ENCODE measurements at places on chromosomes 4 and X.

DNA sequence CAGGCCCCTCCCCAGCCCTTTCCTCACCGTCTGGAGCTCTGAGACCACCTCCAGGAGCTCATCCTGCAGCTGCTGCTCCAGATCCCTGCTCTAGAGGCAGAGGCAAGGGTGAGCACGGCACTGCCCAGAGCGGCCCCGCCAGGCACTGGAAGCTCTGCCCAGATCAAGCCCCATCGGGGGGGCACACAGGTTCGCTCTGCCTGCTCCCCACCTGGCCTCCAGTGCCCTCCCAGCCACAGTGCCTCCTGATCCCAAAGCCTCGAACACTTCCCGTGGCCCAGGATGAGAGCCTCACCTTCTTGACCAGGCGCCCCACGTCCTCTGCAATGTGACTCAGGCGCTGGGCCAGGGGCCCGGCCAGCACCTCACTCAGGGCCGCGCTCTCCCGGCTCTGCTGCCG is 5.0 kb downstream of the ARHGAP4 start:
- no peak for DNase-seq

GRCh38 chr4:36303426-36304137 is 22.2 kb downstream of the DTHD1 start:
- DNase-seq: no peak

DNA sequence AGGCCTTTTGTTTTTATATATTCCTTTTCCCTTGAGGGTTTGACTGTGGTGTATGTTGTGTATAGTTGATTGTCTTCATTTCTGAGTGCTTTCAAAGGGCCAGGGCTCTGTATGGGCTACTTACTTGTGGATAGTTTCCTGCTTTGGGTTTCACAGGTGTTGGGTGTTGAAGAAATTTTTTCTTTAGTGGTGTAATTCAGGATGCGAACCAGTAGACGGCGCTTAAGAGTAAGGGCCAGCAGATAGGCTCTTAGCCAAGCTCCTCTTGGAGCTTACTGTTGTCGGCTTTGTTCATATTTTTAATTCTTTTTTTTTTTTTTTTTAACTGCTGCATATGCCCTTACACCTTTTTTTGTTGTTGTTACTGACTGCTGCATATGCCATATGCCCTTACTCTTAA is 276.3 kb upstream of the GALNT7 start:
- no peak for DNase-seq

DNA sequence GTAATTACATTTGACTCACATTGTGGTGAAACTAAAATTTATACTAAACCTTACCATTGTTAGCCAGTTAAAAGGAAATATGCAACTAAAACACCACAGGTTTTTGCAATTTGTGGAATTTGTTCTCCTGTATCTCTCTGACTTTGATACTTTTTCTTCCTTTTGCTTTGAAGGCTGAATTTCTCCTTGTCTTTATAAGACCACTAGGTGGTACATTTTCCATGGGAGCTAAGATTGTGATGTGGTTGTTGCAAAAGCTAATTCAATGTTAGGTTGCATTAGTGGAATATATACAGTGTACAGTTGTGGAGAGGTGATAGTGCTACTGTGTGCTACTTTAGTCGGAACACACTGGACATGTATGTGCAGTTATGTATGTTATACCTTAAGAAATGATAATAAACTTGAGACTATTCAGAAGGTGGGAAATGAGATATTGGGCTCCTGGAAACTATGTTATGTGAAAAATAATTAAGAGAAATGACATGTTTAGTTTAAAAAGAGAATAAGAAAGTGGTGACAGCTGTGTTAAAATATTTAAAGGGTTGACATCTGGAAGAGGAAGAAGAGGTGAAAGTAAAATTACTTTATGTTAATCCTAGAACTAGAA is 70.3 kb downstream of the ARL9 start:
- DNase-seq: peak; percentile 14

DNA sequence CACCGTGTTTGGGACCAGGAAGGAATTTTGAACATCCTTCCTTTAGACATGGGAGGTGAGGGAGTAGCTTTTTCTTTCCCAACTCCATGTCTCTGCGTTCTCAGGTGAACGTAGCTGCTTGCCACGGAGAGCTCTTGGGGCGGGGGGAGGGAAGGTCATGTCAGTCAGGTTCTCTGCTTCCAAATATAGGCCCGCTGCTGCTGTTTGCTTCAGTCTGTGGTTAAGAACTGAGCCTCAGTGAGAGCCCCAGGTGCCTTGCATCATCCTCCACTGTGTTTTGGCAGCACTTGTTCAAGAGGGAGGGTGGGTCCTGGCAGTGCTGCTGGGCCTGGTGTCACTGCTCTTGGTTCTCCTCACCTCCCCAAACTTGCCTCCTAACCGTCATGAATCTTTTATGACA is 46.5 kb downstream of the HADH start:
- DNase-seq: no peak

GRCh38 chrX:108468486-108468885 is 28.8 kb downstream of the COL4A5 start:
- DNase-seq: no peak

DNA sequence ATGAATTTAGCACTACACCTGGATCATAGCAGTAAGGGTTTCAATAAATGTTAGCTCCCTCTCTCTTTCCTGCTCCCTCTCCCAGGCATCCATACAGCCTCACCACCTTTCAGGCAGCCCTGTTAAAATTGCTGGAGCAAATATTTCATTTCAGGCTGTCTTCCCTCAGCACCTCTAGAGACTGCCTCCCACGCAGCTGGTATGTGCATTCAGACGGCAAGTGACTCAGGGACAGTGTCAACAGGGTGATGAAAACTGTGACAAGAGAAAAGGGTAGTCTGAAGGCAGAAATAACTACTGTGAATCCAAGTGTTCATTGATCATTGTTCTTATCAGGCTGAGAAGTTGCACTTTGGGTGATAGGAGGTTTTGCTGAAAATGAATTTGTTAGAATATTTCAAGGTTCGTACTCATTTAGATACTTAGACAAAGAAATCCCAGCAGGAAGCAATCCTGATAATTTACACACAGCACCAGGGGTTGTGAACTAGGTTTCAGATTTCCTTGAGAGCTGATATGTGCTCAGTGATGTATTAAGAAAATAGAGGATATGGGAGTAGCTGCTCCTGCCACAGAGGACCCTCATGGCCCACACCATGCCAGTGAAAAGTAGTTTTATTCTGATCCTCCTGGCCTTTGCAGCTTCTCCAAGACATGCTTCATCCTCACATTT is 424.2 kb downstream of the FGF13 start:
- no peak for DNase-seq

- no peak for DNase-seq
Measured at GRCh38 chrX:143648705-143649104, 12.8 kb upstream of the SLITRK4 start.

GRCh38 chr4:110654254-110654635 is 31.4 kb upstream of the PITX2 start:
- DNase-seq: no peak

- no peak for DNase-seq
Measured at GRCh38 chr4:78432896-78433295, 118.7 kb upstream of the ANXA3 start.

- no peak for DNase-seq
Measured at GRCh38 chr4:26912069-26912468, 51.4 kb downstream of the STIM2 start.

DNA sequence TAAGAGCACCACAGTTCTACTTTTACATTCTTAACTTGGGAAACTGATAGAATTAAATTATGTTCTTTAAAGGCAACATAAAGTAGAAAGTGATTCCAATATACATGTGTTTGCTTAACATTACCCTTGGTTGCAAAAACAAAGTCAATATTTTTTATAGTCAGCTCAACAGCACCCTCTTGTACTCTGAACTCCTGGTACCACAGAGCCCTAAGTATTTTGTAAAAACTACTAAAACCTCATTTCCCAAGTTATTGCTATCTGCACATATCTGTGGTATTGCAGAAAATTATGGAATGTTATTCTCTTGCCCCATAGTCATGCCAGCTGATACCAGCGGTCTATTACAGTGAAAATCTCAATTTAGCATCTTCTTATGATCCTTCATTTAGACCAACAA is 2.9 kb downstream of the KIF4A start:
- no peak for DNase-seq

DNA sequence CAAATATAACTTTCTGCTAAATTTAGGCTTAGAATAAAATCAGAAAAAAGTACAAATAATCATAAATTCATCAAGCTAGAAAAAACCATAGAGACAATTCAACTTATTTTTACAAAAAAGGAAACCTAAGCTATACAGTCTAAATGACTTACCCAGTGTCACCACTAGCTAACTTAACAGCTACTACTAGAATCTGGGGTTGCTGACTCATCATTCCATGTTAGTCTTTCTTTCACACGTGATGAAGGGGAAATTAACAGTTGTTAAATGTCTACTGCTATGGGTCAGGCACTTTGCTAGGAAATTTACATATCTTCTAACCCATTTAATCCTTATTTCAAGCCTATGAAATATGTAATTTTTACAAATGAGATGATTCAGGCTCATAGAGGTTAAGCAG is 349.3 kb upstream of the GALNT7 start:
- no peak for DNase-seq

- DNase-seq: no peak
Measured at GRCh38 chr4:148059617-148060180, 327.8 kb downstream of the ARHGAP10 start.

DNA sequence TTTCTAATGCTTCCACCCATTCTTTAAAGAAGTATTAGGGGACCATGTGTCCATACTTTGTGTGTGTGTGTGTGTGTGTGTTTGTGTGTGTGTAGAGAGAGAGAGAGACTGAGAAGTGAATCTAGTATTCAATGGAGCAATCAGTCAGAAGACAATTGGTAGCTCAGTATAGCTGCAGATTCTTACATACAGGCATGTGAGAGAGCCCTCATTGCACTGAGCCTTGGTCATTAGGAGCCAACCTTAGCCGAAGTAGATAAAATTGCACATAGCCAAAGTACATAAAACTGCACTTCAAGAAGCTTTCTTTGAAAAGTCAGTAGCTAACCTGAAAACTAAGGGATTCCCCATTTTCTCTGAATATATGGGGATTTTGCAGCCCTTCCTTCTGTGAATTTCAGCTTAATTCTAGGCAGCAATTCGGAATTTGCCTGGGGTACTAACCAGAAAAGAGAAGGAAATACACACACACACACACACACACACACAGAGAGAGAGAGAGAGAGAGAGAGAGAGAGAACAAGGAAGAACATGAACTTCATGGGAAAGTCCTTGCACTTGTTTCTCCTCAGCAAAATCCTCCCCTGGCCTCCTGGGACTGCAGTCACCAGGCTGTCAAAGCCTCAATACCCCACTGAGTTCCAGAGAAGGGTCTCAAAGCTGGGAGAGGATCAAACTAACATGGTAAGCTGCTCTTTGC is 1.7 kb upstream of the PRDM8 start:
- no peak for DNase-seq

DNA sequence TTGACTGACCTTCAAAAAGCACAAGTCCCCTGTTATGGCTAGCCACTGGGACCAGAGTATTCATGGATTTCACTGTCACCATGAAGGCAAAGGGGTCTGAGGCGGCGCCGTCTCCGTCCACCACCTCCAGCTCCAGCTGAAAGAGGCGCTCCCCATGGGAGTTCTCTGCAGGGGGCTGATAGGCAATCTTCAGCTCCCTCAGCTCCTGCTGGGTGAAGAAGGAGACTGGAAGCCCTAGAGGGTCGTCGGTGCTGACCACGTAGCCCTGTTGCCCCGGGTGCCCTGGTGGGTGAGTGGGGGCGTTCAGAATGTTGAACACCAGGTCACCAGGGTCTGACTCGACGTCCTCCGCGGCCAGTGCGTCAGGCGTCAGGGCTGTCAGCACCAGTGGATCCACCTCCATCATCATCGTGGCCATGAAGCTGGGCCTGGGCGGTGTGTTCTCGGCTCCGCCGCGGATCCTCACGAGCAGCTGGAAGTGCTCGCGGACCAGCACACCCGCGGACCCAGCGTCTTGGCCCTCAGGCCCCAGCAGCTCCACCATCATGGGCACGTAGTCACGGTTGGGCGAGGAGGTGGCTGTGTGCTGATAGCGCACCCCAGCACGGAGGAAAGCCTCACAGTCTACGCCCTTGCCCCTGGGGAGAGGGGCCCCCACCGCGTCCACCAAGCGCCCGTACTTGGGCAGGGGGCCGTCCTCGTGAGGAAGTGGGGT is 987 bp downstream of the FREM3 start:
- no peak for DNase-seq

GRCh38 chr4:6362896-6363295 is 93.2 kb downstream of the WFS1 start:
- DNase-seq: no peak

DNA sequence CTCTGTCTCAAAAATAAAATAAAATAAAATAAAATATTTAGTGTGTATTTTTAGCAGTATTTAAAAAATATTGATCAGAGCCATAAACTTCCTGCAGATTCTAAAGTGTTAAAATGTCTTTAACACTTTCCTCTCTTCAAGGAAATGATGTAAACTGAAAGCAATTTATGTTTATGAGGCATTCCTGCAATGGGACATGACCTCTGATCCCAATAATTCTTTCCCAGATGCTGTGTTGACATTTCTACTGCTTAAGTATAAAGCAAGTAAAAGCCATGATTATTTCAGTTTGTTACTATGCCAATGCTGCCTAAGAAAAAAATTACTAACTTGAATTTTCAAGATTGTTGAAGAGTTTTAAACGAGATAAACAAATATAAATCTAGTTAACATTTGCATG is 29.0 kb downstream of the COQ2 start:
- no peak for DNase-seq

DNA sequence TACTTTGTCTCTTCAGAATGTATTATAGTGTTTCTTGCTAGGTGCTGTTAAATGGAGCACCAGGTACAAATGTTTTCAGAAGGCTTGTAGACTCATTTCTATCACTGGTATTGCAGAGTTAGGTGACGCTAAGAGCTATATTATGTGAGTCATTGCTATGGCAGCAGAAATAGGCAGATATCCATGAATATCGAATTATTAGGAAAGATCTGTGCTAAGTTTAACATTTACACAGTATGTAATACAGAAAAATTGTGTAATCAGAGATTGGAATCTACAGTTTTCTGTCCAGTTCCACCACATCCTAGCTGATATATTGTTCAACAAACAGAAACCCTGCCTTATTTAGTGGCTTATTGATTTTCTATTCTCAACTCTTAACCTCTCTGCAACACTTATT is 1025.5 kb downstream of the STIM2 start:
- DNase-seq: no peak

DNA sequence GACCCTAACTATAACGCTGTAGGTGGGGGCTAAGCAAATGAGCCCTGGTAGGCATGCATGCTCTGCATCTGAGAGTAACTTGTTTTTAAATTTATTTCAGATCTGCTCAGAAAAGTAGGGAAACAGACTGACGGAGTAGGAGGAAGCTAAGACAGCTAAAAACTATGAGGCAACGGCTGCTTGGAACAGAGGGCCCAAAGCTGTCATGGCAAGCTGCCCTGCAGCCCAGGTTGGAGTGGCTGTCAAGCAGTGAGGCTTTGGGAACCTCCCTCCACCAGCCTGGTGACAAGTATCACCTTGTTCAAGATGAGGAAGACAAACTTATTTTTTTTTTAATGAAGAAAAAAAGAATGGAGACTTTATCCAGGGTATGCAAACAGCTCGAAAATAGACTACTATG is 439.8 kb downstream of the NLGN4X start:
- no peak for DNase-seq

DNA sequence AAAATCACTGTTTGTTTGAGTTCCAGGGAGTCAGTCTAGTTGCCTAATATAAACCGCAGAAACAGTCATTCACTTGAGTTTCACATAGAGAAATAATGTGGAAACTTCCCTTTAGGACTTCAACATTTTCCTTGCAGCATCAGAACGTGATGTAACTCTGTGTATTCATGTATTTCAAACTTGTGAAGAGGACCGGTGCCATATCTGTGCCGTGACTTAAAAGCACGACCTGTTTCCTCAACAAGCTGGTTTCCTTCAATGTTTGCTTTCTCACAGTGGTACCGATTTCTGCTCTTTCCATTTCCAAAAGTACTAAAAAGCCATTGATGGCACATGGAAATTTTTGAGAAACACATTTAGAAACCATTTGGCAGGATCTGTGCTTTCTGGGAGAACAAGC is 166.6 kb upstream of the RAPGEF2 start:
- DNase-seq: no peak
